ENCODE measurements at places on chromosomes 5 and 9.
A peak's percentile ranks its signal among the peaks of the same experiment; 100 is the strongest.

DNA sequence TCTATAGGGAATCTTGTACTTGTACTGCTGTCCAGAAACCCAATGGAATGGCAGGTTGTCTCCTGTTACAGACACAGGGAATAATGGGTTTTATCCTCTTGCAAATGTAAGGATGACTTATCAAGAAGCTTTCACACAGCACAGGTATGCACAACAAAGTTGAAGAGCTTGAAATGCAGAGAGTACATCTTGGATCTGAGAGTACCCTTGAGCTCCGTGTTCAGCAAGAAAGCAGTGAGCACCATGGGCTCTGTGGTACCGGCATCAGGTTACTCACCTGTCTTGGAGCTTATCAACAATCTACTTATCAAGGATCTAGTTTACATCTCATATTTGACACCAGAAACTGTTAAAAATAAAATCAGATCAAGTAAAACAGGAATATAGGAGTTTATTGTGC is 22.0 kb upstream of the EMB start:
- DNase-seq = no peak

GRCh38 chr9:137319011-137319738 is 17.1 kb upstream of the NRARP start:
- no peak for DNase-seq

DNA sequence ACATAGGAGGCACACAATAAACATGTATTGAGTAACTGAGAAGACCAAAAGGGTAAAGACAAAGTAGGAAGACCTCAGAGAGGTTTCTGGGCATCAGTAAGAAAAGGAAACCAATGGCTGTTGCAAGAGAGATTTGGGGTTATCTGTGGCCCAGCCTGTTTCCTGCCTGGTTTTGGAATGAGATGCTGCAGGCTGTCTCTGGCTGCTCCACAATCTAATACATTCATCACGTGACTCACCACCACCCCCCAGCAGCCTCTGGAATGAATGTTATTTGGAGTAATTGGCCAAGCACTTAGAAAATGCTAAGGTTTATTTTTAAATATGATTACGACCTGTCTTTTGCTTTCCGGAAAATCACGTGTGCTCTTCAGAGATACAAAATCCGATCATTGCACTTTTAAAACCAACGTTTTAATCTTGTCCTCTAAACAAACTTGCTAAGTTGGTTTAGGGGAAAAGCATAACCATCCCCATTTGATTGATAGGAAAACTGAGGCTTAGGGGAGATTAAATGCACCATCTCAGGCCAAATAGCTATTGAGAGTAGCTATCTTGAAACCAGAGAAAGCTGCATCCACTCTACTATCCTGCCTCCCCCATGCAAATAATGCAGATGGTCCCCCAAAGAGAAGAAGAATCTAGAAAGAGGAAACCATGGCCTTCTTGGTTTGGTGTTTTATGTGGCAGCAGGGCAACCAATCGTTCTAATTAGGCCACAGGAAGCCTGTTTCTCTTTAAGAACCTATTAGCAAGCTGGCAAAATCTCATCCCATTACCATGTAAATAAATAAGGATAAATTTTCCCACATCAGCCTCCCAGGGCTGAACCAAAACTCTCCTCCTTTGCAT is 151.8 kb upstream of the ADRA1B start:
- peak; percentile 89 for DNase-seq

GRCh38 chr5:76403766-76404222 is 709 bp downstream of the IQGAP2 start:
- DNase-seq = peak; percentile 77

DNA sequence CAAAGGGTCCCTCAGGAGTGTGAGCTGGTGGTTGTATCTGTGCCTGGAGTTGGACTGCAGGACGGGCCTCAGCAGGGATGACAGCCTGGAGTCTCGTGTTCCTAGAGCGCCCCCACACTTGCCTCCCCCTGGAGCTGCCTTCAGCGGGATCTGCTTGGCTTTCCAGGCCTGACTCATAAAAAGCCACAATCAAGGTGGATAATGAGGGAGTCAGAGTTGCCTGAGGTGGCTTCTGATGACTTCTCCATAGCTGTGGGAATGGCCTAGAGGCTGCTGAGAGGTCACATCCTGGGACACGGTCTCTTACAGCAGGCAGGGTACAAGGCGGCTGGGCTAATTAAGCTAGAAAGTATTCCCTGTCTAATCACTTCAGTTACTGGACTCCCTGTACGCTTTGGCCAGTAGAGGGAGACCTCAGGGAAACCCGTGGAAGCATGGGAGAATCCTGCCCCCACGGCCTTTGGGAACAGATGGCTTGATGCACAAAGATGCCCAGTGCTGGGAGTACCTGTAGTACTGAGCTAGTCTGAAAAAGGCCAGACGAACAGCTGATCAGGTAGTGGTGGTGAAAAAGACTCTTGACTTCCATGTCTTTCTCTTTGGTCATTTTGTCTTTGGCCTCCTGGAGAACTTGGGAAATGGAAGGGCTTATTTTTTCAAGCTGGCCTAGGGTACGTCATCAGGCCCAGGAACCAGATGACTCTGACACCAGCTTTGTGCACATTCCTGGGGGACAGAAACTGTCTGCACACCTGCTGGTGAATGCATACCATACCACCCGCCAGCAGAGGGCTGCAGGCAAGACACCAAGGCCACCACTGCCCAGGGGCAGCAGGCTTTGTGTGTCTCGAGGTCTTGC is 16.1 kb upstream of the FRRS1L start:
- peak; percentile 29 for DNase-seq

GRCh38 chr5:157248821-157249470 is 17.0 kb upstream of the CYFIP2 start:
- peak; percentile 38 for DNase-seq

- DNase-seq = peak; percentile 74
Measured at GRCh38 chr9:133125941-133126696, 5.1 kb upstream of the RALGDS start.

GRCh38 chr5:15901151-15901550 is 278.4 kb downstream of the MARCHF11 start:
- no peak for DNase-seq

- DNase-seq = no peak
Measured at GRCh38 chr5:100647461-100648230, 112.5 kb downstream of the FAM174A start.

DNA sequence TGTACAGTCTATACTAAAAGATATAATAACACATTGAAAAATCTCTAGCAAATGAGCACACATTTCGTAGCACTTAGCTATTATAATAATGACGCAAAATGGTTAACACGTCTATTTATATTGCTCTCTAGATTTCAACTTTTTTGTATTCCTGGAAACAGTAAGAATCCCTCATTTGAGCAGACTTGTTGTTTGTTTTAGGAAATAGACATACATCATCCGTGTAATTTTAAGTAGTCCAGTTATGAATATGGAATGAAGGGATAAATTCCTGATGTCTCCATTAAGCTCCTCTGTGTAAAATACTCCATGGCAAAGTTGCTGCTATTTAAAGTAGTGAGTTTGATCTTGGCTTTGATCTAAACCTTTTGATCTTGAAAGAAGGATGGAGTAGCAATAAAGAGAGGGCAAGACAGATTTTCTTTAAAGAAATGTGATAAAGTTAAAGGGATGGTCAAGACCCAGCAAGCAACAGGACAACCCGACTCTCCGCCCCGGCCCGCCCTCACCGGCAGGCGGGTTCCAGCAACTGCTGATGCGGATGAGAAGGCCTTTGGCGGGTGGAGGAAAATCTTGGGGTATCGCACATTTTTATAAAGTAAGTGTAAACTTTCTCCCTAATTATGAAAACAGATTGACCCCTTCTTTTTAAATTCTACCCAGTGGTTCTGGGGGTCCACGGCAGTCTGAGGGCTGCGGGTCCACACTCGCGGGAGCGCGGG is 277.4 kb downstream of the AOPEP start:
- DNase-seq = peak; percentile 54

DNA sequence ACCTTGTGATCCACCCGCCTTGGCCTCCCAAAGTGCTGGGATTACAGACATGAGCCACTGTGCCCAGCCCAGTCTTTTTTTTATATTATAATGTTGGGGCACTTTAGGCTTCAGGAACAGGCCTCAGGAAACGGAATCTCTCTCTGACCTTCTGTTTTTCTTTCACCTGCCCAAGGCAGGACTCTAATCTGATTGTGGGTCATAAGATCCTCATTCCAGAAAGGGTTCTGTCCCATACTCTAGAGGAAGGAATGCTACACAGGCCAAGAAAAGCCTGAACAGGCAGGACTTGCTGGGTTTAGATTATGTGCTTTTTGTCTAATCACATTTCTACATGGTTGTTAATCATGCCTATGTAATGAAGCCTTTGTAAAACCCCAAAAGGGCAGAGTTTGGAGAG is 1.8 kb upstream of the CCL28 start:
- no peak for DNase-seq

DNA sequence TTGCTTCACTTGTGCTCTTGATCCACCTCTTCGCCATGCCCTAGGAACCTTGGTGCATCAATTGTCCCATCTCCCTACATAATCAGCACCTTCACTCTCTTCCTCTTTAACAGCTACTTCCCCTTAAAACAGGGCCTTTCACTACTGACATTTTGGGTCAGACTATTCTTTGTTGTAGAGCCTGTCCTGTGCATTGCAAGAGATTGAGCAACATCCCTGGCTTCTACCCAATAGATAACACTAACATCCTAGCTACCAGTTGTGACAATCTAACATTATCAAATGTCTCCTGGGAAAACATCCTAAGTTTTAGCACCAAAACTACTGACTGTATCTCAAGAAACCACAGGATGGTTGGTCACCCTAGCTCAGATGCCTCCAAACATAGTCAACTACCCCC is 854.3 kb upstream of the DMAC1 start:
- DNase-seq = no peak

DNA sequence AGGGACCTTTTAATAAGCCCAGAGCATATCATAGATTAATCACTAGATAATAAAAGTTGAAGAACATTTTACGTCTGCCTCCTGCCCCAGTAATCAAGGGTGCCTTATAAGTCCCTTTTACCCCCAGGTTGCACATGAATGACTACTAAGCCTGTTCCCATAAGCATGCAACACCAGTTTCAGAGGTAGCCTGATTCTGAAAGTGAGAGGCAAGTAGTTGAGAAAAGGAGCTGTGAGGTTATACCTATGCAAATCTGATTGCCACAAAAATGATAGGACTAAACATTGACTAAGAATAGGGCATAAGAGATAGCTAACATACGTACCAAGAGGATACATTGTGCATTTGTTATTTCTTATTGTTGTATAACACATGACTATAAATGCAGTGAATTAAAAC is 681.9 kb downstream of the ISL1 start:
- DNase-seq = no peak

GRCh38 chr5:96338091-96338490 is 95.0 kb downstream of the PCSK1 start:
- no peak for DNase-seq

DNA sequence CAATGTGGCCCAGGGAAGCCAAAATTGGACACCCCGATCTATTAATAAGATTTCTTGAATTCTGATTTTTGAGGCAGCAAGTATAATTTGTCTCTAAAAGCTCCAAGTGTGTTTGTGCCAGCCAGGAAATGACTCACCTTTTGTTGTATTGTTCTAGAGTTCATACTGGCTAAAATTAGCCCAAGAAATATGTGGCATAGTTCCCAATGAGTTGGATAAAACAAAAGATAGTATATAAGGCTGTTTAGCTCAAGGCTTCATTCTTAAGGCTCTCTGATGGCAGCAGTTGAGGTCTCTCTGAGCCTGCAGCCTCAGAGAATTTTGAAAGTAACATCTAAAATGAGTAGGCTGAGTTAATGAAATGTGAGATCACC is 21.6 kb downstream of the HMGXB3 start:
- DNase-seq = peak; percentile 3

DNA sequence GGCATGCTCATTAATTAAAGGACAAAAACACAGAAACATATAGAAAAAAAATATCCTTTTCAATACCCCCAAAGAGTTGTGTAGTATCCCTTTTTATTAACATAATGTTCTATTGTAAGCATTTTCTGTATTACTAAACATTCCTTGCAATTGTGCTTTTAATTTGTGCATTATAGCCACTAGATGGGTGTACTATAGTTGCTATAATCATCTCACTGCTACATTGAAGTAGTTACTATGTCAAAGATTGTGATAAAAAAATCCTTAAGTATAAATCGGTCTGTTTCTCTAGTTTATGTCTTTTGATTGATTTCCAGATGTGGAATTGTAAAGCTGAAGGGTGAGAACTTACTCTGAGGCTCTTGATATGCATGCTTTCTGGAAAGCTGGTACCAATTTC is 21.4 kb downstream of the FREM1 start:
- no peak for DNase-seq

DNA sequence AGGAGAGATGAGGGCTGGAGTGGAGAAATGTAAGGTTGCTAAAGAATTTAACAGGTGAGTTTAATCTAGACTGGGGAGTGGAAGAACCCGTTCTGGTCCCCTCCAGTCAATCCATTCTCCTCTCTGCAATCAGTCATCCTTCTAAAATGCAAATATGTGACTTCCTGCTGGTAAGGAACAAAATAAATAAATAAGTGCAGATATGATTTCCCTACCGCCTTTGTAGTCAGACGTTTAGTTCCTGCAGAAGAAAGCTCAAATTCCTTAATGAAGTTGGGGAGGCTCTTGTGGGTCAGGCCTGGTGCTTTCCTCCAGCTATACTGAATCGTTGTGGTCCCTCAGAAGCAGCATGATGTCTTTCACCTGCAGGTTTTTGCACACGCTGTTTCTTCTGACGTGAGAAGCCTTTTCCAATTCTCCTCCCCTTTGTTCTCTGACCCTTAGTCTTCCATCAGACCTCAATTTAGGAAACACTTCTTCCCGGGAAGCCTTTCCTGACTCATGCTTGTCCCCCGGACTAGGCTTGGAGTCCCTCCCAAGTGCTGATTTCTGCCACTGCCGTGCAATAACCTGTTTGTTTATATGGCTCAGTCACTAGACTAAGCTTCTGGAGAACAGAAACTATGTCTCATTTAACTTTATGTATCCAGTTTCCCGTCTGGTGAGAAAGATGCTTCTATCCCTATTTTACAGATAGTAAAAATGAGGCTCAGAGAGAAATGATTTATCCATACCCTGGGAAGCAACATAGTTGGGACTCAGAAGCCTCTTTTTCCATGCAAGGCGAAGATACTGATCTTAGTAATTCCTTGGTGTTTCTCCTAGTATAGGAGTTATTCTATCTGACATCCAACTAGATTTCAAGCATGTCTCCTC is 1.3 kb downstream of the ATP6V1G1 start:
- DNase-seq = no peak

DNA sequence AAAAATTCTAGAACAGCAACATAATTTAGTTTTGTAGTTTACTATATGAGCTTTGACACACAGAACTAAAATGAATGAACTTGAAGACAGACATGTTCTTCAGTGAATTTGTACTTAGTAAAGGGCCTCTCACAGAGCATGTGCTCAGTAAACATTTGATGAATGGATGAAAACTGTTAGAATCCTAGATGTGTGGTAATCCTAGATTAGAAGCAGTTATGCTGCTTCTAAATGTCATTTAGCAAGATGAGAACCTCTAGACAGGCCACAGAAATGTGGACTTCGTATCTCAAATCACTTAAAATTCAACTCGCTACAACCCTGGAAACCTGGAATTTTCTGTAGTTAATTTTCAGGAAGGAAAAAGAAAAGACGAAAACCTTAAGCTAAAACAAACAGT is 8.5 kb downstream of the GOLPH3 start:
- DNase-seq = no peak

GRCh38 chr5:67147760-67148159 is 48.8 kb downstream of the CD180 start:
- no peak for DNase-seq

GRCh38 chr5:122392824-122393223 is 80.8 kb downstream of the SNCAIP start:
- no peak for DNase-seq
